ENCODE measurements at places on chromosomes 3 and 15.

GRCh38 chr15:68346979-68347378 lies 69.4 kb downstream of the FEM1B start:
- no peak for DNase-seq

GRCh38 chr3:63779227-63779626 lies 39.9 kb upstream of the C3orf49 start:
- no peak for DNase-seq

- no peak for DNase-seq
Observed at GRCh38 chr3:101036676-101037075, 43.5 kb upstream of the ABI3BP start.

- DNase-seq = no peak
Observed at GRCh38 chr3:160748231-160748630, 7.8 kb upstream of the PPM1L start.

DNA sequence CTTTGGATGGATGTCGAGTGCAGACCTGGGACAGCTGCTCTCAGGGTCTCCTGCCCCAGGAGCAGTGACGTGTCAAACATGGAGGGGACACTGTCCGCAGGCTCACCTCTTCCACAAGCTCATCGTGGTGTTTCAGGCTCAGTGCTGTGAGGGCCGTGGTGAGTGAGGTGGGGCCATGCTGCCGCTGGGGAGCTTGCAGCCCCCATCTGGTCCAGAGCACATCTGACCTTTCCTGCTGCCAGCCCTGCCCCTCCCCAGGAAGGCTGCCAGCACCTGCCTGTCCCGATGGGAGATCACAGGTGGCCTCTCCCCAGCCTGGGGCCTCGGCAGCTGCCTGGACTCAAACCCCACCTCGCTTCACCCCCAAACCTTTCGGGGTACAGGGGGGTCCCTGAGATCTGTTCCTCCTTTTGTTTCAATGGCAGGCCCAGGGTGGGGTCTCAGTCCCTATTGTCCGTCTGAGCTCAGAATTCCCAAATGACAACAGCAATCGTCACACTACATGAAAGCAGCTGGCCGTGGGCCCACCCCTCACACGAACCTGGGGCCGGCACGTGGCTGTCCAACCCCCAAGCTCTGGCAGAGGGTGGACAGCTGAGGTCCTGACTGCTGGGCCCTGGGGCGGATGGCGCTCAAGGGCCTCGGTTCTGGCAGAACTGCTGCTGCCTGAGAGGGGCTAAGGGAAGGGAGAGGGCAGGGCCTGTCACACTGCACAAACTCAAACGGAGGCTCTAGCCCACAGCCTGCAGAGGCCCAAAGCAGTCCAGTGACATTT lies 65.0 kb upstream of the RPL32 start:
- DNase-seq = no peak

GRCh38 chr3:135559802-135560201 lies 405.7 kb upstream of the PPP2R3A start:
- DNase-seq = no peak

- DNase-seq = no peak
Observed at GRCh38 chr15:78060232-78060631, 17.3 kb downstream of the TBC1D2B start.

- no peak for DNase-seq
Observed at GRCh38 chr3:145286937-145287336, 874.0 kb downstream of the PLOD2 start.

DNA sequence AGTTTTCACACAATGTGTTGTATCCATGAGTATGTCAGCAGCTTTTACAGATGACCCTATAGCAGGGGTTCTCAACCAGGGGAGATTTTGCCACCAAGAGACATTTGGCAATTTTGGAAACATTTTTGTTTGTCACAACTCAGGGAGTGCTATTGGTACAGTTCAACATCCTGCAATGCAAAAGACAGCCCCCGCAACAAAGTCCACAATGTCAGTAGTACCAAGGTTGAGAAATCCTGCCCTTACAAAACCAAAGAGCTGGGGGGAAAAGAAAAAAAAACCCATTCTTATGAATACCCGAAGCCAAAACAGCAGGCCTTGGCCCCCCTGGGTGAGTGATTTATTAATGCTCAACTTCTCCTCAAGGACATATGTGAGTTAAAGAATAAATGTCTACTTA lies 99.1 kb downstream of the LARS2 start:
- DNase-seq = no peak

DNA sequence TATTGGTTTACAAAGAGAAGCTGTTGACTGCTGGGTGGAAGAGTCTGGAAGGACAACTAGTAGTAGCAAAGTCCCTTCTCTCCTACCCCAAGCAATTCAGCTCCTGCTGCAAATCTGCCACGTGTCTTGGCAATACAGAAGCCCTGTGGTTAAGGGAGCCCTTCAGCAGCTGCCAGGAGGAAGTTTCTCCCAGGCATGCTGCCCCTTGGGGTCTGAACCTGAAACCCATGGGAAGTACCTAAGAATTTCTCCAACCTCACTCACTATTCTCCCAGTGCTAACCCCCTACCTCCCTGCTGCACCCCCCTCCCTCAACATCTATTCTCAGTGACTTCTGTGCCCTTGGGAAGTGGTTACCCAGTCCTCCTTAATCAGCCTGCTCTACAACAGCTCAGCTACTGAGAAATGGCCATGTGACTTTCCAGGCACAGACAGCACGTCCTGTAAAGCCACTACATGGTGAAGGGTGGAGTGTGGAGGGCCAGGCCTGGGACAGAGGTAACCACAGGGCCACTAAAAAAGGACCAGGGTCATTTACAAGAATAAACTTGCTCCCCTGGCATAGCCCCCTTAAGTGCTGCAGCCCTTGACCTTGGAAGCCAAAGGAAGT lies 316.6 kb downstream of the NTRK3 start:
- DNase-seq = no peak

- DNase-seq = no peak
Observed at GRCh38 chr15:88913850-88914169, 631 bp upstream of the MFGE8 start.

DNA sequence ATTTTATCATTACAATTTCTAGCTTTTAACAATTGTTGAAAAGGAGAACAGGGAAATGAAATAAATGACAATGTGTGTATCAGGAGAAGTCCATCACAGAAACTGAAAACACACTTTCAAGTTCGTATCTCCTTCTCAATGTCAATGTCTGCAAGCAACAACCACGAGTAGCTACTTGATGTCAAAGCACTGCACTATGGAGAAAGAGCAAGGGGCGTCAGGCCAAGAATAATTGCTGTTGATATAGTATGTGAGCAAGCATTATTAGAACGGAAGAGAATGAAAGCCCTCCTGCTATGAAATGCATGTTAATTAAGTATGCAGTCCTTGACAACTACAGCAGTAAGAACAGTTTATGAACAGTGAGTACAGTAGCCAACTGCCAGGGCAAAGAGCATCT lies 1250.1 kb downstream of the ZPLD1 start:
- DNase-seq = no peak

DNA sequence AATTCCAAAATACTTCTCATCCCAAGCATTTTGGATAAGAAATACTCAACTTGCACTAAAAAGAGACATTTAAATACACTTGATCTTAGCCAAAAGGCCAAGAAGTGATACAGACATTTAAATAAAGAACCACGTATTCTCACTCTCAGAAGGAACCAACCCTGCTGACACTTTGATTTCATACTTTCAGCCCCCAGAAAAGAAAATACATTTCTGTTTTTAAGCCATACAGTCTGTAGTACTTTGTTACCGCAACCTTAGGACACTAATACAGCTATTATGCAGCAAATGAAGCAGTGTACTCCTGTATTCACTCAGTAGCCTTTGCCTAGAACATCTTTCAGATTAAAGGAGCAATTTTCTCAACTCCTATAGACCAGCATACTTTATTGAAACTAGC lies 86.7 kb downstream of the TBC1D5 start:
- no peak for DNase-seq

- no peak for DNase-seq
Observed at GRCh38 chr15:59668556-59668955, 11.2 kb upstream of the GTF2A2 start.

GRCh38 chr15:60766391-60767128 lies 287.6 kb upstream of the ICE2 start:
- no peak for DNase-seq

DNA sequence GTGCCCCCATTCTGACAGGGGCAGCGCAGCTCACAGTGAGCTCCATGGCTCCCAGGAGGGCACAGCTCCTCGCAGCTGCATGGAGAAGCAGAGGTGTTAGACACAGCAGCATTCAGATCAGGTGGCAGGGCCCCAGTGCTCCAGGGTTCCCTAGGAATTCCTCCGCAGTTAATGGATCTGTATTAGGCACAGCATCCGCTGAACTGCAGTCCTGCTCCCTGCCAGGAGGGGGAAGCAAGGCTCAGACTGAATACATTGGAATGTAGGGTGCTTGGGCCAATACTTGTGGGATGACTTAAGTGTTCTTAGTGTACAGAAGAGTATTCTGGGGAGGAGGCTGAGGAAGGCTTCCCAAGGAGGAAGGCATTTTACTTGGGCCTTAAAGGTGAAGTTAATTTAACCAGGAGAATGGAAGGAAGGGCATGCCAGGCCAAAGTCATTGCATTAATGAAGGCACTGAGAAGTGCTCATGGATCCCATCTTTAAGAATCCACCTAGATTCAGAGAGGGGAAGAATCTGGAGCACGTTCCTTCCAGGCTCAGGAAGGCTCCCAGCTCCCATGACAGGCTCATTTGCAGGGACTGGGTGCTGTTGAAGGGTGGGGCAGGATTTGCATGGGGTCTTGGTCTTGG lies 111.6 kb downstream of the RAB11A start:
- peak; percentile 83 for DNase-seq

- DNase-seq = no peak
Observed at GRCh38 chr3:31550452-31551251, 17.9 kb downstream of the STT3B start.

- no peak for DNase-seq
Observed at GRCh38 chr15:89361451-89362202, 27.0 kb upstream of the POLG start.

GRCh38 chr15:79643393-79643792 lies 211.3 kb downstream of the MINAR1 start:
- DNase-seq = no peak

GRCh38 chr15:61697796-61698195 lies 362.5 kb downstream of the VPS13C start:
- DNase-seq = no peak

DNA sequence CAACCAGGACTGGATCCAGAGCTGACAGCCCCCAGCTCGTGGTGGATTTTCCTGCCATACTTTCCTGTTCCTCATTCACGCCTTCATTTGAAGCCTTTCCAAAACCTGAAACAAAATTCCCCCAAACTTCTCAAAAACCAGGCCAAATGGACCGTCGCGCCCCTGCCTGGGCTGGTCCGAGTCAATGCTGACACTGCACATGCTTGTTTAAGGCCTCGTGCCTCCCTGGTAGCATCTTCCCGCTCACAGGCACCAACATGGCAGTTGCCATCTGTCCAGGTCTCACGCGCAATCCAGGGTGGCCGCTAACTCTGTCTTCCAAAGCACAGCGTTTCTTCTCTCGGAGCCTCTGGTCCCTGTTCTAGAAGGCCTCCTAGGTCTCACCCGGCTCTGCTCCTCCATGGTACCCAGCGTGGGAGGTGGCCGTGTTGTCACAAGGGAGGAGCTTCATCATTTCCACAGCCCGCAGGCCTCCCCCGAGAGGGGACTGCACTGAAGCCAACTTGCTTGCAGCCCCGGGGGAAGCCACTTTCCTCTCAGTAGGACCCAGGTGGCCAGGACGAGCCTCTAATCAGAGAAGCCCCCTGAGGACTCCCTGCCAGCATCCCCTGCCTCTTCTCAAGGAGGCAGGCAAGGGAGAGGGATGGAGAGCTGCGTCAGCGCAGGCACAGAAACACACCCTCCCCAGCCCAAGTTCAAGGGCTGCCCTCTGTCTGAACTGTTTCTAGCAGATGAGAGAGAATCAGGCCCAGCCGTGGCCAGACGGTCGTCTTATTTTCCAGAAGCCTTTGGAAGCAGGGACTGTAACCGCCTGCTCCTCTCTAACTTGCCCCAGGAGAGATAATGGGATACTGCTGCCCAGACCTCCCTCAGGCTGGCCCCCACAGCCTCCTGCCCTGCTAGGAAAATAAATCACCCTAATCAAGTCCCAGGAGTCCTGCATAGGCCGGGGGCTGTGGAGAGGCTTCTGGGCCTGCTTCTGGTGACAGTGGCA lies 152.8 kb upstream of the TLE3 start:
- DNase-seq = no peak

DNA sequence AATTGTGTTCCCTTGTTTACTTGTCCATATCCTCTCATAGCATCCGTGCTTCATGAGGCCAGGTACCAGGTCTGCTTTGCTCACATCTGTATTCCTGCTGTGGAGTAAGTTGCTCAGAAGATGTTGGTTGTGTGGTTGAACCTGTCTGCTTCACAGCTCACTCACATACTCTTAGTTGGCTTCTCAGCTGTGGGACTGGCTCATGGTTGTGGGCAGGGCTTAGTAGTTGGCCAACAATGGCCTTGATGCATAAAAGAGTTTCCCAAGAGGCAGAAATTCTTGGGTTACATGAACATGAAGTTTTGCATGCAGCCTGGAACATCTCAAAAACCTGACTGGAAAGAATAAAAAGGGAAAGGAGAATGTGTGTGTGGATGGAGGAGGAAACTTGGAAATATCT lies 17.0 kb downstream of the CELF6 start:
- no peak for DNase-seq

DNA sequence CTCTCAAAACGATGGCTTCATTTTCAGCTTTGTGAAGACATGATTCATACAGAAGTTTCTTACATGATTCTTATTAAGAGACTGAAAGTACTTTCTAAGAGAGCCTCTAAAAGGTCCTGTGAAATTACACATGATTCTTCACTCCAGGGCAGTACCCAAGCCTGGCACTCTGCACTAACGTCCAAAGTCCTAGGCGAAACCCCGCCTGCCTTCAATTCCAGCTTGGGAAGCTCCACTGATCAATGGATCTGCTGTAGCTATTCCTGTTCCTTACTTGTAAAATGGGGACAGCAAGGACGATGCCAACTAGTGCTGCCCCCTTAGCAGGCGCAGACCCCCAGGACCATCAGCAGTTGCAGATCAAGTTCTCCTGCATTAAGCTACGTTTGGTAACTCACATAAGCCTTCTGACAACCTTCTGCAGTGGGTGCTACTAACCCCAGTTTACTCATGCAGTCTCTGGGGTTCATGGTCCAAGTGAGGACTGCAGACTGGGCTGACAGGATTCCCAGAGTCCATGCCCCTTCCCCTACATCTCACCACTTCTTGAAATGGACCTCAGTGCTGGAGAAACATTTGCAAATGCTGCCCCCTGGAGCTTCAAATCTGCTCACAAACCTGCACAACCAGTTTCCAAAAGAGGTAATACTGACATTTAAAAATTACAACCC lies 10.6 kb downstream of the CHCHD4 start:
- no peak for DNase-seq

DNA sequence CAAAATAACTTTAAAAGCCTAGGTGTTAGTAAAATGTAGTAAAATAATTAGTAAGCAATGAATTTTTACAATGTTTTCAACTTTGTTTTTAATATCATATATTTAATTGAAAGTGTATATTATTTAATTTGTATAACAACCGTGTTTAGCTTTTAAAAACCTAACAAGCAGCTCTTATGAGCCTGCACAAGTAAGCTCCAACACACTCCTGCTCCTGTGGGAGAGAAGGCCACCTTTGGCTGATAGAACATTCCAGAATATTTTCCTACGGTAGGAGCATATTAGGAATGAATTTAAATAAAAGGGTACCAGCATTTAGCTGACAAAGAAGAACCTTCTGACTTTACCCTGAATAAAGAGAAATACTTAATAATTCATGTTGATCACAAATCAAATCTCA lies 40.3 kb upstream of the TM4SF1 start:
- no peak for DNase-seq

Measured in D721Med (cell line).